SK-N-DZ (cell line): ENCODE measurements at places on chromosomes 12 and 14.
A peak's percentile ranks its signal among the peaks of the same experiment; 100 is the strongest.

- no peak for DNase-seq
Measured at GRCh38 chr12:56188778-56189098, 545 bp downstream of the SMARCC2 start.

GRCh38 chr14:74555476-74556050 lies 56.5 kb downstream of the LTBP2 start:
- DNase-seq: no peak

DNA sequence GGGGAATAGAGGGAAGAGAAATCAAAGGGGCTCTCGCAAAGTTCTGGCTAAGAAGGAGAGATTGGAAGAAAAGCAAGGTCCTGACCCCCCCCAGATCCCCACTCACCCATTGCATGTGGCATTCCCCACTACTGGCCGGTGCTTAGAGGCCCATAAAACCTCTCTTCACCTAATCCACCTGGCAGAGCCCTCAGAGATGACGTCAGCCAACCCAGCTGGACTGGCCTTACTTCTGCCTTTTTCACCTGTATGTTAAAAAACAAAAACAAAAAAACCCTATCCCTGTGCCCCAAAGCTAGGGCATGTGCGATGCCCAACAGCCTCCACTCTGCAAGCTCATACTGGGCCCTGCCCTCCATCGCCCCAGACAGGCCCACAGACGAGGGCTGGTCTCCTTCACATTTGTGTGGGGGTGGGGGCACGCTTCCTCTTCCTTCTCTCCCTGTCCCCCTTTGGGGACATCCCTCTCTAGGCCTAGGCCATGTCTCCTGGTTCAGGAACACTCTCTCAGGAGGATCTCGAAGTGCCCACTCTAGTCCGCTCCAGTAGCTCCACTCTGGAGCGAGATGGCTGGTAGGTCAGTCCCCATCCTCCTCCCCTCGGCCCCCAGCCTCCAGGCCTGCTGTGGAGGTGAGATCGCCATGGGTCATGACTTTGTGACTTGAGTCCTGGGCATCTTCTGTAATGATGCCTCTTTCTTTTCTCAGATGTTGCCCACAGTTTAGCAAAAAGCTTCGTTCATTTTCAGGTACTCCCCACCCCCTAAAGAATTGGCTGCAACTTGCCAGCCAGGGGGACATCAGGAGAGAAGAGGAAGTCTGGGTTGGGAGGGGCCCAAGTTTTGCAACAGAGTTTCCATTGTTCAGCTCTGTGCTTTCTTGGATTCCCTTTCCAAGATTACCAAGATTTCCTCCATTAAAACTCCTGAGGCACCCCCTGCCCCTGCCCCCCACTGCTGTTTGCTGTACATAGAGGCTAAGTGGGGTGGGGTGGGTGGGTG lies 37.0 kb downstream of the FIGNL2 start:
- DNase-seq: no peak

DNA sequence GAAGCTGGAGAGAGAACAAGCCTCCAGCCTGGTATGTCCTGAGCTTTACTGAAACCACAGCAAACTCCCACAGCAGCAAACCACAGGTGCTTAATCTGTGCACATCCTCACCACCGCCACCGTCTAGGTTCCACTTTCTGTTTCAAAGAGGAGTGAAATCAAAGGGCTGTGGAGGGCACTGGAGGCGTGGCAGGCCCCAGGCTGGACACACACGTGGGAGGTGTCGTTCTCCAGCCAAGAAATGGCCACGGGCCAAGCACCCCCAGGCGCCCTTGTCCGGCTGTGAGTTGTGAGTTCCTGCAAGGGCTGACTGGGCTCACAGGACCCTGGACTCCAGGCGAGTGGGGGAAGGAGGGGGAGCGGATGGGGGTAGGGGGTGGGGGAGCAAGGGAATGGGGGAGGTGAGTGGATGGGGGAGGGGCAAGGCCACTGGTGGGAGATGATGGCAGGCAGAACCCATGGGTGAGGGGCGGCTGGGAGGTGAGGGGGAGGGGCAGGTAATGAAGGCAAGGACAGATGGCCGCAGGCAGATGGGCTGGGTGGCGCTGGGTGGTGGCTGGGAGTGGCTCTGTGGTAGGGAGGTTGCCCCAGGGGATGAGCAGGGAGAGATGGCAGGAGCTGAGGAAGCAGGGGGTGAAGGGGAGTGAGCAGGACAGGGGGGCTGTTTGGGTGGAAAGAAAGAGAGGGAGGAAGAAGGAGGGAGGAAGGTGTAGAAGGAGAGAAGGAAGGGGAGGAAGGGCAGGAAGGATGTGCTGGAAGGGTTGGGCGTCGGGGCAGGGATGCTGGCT lies 86.7 kb downstream of the NCOR2 start:
- peak; percentile 60 for DNase-seq

GRCh38 chr12:6765634-6766581 lies at the start of gene PTMS:
TSS of gene PTMS (plus strand) at chr12:6766363. CDS start at chr12:6766706, 343 bp downstream.
- peak; percentile 97 for DNase-seq

DNA sequence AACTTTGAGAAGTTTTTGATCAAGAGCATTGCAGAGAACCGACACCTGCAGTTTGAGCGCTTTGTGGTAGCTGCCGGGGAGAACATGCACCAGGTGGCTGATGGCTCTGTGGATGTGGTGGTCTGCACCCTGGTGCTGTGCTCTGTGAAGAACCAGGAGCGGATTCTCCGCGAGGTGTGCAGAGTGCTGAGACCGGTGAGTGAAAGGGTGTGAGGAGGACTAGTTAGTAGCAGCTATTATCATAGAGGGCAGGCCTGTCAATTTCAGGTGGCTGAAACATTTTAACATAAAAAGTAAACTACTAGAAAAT lies 27.0 kb upstream of the HIGD1C start:
- DNase-seq: peak; percentile 33

GRCh38 chr12:107759410-107759809 lies 1.5 kb downstream of the PRDM4 start:
- no peak for DNase-seq

- DNase-seq: no peak
Measured at GRCh38 chr14:104559804-104560585, 19.6 kb upstream of the C14orf180 start.
